ENCODE measurements at places on chromosomes 2 and 18.

GRCh38 chr2:185044323-185044874 is 446.1 kb downstream of the ZNF804A start:
- DNase-seq: no peak

- no peak for DNase-seq
Observed at GRCh38 chr2:231321021-231321420, 74.5 kb upstream of the B3GNT7 start.

DNA sequence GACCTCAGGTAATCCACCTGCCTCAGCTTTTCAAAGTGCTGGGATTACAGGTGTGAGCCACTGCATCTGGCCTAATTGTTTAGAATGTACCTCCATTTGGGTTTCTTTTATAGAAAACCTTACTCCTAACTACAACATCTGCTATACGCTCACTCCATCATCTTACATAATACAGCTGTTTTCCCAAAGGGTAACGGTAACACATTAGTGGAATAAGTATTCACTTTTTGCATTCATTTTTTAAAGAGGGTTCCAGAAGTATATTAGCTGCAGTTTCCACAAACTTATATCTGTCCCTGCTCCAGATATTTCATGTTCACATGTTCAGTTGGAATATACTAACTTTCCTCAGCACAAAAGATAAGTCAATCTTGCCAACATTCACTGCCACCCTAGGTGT is 640.1 kb upstream of the FSHR start:
- DNase-seq: no peak

DNA sequence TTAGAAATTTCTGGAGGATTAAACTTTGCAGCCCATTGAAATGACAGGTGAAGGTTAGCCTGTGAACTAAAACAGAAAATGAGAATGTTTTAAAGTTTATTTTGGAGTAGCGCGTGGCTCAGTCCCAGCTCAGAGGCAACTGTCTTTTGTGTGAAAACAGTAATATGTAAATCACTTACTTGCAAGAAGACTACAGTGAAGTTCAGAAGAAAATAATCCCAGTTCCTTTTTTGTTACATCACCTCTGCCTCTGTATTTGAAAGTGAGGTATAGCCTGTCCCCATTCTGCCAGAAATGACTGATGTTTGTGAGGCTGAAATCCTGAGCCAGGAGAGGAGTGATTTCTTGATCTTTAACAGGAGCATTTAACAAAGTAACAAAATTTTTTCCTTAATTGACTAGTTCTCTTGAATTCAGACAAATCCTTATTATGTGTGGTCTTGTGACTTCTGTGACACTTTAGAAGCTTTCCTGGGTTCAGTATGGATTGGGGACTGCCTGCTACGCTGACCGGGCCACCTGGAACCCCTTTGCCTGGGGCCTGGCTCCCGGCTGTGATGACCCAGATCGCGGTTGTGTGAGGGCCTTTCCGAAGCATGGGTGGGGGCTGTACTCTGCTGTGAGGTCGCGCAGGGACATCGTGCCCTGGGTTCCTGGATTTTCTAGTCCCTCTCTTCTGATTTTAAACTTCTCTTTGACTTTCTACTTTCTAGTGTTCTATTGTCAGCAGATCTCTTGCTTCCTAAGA is 24.3 kb downstream of the TRAPPC12 start:
- DNase-seq: no peak

DNA sequence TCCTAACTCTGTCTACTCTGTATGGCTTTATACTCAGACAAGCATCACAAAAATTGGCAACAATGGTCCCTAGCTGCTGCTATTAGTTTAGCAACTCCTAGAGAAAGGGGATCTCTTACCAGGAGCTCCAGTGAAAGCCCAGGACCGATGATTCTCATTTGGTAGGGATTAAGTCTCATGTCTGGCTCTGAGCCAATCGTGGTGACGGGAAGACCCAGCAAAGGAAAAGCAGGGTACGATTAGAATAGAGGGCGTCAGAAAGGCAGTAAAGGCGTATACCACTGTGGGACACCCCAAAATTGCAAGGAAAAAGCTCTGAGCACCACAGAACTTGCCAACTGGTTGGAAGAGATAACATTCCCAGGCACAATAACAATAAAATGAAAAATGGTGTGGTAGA is 129.5 kb downstream of the MTCL1 start:
- DNase-seq: no peak

DNA sequence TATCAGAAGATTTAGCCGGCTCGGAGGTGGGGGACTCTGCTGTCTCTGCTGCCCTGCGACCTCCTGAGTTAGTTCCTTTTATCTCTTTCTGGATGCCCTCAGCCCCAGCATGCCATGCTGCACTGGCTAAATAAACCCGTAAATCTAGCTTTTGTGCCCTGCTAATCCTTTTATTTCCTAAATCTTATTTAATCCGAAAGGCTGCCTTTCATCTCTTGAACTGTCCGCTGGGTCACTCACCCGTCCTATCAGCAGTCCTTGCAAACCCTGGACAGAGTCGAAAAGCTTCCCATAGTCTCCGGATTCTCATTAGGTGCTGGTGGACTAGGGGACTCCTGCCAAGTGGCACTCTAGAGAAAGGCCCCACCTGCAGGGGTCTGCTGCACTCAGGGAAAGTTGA is 122.0 kb upstream of the APCDD1 start:
- DNase-seq: no peak

- DNase-seq: peak; percentile 51
Observed at GRCh38 chr18:22179174-22179573, 9.8 kb downstream of the GATA6 start.

DNA sequence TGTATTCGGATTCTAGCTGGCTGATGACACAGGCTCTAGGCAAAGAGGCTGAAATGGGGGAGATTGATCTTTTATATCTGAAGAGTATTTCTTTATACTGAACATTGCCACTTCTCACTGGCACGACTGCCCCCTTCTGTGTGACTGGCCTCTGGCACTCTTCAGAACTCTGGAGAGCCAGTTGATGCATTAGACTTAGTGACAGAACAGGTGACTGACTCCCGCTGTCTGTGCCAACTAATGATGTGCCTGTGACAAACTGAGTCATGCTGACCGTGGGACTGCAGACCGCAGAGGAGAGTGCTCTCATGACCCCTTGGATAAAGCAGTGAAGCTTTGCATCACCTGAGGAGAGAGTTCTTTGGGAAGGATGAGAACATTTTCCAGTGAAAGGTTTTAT is 14.4 kb downstream of the MGAT5 start:
- no peak for DNase-seq

DNA sequence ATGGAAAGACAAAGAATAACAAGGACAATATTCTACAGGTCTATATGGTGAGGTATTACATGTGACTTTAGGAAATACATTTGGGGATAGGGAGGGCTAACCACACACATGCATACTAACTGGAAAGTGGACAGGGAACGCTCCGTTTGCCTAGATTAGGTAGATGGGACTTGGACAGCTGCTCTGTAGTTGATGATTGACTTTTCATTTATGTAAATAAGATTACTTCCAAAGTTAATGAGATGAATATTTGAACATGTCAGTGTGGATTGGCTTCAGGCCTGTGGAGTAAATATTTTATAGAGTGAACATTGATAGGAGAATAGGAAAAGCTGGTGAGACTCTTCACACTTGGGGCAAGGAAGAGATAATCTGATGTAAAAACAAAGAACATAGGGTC is 142.0 kb downstream of the NCK2 start:
- no peak for DNase-seq

DNA sequence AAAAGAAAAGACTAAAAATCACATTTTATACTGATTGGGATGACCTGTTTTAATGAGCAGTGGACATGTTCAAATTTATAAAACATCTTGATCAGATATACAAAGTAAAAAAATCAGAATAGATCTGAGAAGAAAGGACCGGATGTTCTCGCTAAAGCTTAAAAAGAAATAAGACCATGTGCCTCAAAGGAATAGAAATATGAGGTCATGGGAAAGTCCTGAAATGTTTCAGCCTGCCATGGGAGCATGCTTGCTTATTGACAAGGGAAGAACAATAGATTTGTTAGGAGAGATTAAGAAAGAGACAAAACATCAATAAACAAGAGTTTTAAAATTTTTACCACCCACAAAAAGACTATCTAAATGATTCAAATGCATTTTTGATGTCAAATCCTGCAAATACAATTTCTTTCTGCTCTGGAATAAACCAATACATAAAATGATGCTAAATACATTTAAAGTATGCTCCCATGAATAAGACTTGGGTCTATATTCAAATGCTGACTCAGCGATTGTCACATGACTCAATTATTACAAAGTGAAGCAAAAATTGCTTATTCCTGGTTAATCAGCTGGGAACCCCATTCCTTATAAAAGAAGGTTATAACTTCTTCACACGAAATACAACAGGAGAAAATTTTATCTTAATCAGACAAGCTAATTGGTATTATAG is 633.9 kb upstream of the PKDCC start:
- DNase-seq: peak; percentile 31

- no peak for DNase-seq
Observed at GRCh38 chr2:215985257-215985656, 28.1 kb downstream of the MREG start.

GRCh38 chr2:106107509-106108131 is 86.5 kb downstream of the UXS1 start:
- DNase-seq: no peak

- no peak for DNase-seq
Observed at GRCh38 chr2:40047406-40047805, 268.3 kb upstream of the THUMPD2 start.

- DNase-seq: no peak
Observed at GRCh38 chr2:63642946-63643345, 54.2 kb downstream of the MDH1 start.

DNA sequence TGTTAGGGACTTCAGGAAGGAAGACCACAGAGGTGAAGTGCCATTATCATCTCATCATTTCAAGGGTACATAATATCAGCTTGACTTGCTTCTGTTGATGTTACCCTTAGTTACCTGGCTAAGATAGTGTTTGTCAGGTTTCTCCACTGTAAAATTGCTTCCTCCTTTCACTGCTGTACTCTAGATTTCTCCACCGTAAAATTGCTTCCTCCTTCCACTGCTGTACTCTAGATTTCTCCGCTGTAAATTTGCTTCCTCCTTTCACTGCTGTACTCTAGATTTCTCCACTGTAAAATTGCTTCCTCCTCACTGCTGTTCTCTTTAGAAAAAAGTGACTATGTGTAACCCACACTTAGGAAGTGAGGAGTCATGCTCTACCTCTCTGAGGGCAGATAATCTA is 1460.3 kb downstream of the SUCLG1 start:
- no peak for DNase-seq

- DNase-seq: no peak
Observed at GRCh38 chr2:159832858-159833257, 34.9 kb upstream of the CD302 start.

- peak; percentile 91 for DNase-seq
Observed at GRCh38 chr2:28716265-28716865, 35.3 kb upstream of the PPP1CB start.

- DNase-seq: no peak
Observed at GRCh38 chr2:106208399-106208798, 14.3 kb upstream of the UXS1 start.

DNA sequence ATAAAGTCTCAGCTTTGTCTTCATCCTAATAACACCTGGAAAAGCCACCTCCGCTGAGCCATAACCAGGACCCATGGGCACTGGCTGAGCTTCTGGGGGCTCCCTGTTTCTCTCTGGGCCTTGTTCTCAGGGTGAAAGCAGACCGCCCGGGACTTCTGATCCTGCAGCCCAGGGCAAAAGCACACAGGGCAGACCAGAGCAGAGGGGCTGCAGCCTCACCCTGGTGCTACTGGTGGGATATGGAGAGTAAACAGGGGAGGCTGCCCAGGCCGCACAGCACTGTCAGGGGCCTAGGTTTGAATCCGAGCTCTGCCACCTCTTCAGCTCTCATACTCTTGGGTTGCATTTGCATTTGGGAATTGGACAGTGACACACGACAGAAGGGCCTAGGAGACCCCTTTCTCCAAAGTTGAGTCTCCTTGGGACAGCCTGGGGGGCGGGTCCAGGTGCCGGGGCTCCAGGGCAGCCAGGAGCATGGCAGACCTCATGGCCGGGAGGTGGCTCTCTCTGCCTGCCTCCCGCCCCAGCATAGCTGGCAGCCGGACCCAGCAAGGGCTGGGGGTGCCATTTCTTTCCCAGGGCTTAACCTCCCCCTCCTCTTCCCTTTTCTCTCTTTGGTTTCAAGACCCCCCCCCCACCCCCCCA is 164.9 kb downstream of the INHBB start:
- DNase-seq: no peak

DNA sequence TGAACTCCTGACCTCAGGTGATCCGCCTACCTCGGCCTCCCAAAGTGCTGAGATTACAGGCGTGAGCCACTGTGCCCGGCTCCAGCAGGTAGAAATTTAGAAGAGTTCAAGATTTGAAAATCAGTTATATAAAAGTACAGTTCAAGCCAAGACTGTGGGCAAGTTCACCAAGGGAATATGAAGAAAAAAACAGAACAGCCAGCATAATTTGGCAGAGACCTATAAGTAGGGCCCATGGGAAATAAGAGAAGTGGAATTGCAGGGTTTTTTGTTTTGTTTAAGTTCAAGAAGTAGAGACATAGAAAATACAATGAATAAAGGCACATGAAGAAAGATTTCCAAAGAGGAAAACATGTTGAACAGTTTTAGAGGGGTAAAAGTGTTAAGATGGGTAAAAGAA is 57.9 kb downstream of the BAZ2B start:
- DNase-seq: peak; percentile 44

GRCh38 chr2:70498528-70498927 is 55.1 kb downstream of the TGFA start:
- no peak for DNase-seq

Measured in cardiac fibroblast (primary cell).